ENCODE measurements at places on chromosomes 12 and 14.

GRCh38 chr12:78441737-78442453 is 422.7 kb upstream of the SYT1 start:
- no peak for DNase-seq

- DNase-seq = no peak
Measured at GRCh38 chr14:39762576-39763401, 330.6 kb upstream of the FBXO33 start.

DNA sequence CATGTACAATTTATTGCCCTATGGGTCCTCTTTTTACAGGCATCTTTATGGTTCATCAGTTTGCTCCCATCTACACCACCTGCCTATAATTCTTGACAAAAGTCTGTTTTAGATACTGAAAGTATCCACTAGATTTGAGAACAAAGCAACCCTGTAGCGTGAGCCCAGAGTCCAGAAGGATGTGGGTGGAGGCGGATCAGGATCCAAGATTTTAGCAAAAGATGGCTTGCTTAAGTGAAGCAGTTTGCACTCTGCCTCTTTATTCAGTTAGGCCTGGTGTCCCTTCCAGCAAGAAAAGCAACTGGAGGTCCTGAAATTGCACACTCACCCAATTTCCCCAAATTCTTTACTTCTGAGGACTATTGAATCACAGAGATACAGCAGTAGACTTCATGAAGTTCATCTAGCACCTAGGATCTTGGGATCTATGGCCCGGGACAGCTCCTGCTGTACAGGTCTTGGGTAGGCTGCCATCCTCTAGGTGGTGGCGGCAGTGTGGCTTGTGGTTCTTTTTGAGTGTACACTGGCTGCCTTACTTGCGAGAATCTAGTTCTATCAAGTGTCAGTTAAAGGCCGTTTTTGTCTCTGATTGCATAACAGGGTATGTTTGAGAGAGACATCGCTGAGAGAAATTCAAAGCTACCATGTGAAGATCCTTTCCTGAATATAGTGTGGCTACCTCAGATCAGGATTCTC is 873.2 kb downstream of the NRXN3 start:
- DNase-seq = no peak

DNA sequence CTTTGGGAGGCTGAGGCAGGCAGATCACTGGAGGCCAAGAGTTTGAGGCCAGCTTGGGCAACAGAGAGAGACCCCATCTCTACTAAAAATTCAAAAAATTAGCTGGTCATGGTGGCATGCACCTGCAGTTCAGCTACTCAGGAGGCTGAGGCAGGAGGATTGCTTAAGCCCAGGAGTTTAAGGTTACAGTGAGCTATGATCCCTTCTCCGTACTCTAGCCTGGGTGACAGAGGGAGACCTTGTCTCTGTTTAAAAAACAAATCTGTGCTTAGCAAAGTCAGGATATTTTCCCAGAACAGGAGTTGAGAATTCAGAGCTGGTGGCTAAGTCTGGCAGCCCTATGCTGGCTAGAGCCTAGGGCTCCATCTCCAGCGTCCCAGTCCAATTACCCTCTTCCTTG is 142.9 kb upstream of the PZP start:
- DNase-seq = no peak

DNA sequence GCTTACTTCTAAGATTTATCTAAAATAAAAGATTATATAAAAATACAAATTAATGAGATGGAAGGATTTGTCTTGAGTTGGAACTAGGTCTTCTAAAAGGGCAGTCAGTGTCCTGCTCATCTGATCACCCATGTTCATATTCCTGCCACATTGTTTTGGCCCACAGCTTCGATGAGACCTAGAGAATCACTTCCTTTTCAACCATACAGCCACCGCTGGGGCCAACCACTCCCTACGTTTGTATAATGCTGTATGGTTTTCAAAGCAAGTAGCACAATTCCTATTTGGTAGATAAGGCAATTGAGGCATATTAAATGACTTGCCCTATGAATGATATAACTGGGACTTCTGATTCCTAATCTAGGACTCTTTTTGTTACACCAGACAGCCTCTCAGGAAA is 249.4 kb downstream of the ZFP36L1 start:
- no peak for DNase-seq

GRCh38 chr12:58529114-58529665 is 391.1 kb downstream of the LRIG3 start:
- DNase-seq = no peak

DNA sequence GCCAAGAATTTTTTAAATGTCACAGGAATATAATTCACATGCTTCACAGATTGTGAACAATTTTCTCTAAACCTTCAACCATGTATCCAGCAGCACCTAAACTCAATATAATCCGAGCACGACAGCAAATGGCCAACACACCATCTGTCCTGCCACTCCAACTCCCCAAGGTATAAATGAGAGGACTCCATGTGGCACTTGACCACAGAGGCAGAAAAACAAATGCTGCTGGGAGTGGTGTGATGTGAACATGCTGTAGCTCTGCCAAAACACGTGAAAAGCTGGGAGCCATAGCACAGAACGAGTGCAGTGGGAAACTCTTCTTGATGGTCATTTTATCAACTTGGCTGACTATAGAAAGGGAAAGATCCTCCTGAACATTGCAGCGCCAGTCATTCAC is 70.9 kb downstream of the LLPH start:
- DNase-seq = no peak

GRCh38 chr12:27396216-27396815 is 50.2 kb upstream of the SMCO2 start:
- no peak for DNase-seq

- DNase-seq = no peak
Measured at GRCh38 chr12:59040656-59041055, 120.4 kb upstream of the LRIG3 start.

DNA sequence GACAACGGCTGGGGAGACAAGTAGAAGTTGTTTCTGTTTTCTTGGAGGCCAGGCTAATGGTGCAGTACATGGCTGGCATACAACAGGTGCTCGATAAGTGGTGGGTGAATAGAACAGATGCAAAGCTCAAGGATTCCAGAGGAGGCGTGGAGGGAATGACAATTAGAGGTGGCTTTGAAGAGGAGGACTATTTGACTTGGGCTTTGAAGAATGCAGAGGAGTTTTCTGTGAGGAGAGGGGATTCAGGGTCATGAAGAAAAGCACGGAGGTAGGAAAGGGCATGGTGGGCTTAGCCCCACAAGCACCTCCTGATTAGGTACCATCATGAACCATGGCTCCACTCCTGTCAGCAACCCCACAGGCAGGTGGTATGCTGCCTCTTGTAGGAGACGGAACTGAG is 142.3 kb downstream of the RBM19 start:
- DNase-seq = no peak

DNA sequence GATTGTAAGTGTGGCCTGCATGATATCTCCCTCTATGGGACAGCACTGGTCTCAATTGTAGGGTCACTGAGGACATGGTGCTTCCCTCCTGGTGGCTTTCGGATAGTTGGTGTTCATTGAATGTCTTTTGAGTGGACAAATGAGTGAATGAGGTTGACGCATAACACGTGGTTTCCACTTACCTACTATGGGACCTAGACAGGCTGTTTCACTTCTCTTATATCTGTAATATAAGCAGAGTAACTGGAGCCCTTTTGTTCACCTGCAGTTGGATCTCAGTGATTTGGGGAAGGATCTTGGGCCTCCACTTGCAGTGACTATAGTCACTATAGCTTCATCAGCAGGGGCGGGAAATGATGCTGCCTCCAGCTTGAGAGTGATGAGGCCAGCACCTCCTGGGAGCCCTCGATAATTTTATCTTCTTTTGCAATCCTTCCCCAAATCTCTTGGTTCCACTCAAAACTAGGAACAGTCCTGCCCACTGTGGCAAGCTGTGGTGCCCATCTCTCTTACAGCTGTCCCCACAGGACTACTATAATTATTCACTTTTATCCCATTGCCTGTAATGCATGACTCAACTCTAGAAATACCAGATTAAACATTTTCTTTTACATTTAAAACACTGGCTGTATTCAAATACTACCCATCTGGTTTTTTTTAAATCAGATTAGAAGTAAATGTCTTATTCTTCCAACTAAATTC is 242.9 kb downstream of the CHST11 start:
- no peak for DNase-seq

GRCh38 chr14:87030197-87030596 is 962.8 kb downstream of the GALC start:
- no peak for DNase-seq

GRCh38 chr14:101862177-101862576 is 100.7 kb downstream of the PPP2R5C start:
- DNase-seq = no peak

- DNase-seq = no peak
Measured at GRCh38 chr12:53500142-53500775, 824 bp upstream of the TARBP2 start.

All from H9 (cell line).